ENCODE measurements at places on chromosomes 7 and 10.

DNA sequence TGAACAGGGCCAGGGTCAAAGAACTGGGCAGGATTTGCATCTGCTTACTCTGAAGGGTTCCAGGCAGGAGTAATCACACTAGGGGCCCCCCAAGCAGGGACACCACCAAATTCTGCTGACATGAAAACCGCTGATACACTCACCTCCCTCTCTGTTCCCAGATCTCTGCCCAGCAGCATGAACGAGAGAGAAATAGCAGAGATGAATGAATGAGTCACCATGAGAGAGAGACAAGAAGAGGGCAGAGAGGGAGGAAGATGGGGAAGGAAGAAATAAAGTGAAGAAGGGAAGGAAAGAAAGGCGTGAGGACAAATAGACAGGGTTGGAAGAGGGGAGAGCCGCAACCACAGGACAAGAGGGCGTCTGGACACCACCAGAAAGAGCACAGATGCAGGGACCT is 285.9 kb upstream of the NEBL start:
- DNase-seq = no peak

DNA sequence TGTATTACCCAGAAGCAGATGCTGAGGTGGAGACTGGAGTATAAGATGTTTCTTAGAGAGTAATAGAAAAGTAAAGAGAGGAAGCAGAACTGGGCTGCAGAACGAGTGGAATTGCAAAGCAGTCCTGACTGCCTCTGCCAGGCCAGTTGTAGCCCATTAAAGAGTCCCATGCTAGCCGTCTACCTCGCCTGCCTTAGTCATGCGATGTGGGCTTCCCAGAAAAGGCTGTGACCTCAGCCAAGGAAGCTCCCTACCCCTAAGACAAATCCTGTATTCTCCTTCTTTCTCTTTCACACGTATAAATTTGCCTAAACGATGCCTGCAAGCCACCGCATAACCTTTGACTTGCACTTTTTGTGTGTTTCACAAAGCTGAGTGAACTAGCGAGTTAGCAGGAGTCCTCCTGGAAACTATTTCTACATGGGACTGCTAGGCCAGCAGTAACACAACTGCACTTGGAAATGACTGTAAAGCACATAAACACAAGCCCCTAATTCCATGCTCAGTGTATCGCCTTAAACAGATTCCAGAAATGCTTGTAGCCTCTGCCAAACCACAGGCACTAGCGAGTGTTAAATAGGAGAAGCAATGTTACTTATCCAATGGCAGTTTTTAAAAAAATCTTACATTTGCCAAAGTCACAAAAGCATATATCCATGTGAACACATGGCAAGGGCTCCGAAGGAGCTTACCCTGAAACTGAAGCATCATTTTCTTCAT is 47.4 kb upstream of the GNAI1 start:
- DNase-seq = no peak

DNA sequence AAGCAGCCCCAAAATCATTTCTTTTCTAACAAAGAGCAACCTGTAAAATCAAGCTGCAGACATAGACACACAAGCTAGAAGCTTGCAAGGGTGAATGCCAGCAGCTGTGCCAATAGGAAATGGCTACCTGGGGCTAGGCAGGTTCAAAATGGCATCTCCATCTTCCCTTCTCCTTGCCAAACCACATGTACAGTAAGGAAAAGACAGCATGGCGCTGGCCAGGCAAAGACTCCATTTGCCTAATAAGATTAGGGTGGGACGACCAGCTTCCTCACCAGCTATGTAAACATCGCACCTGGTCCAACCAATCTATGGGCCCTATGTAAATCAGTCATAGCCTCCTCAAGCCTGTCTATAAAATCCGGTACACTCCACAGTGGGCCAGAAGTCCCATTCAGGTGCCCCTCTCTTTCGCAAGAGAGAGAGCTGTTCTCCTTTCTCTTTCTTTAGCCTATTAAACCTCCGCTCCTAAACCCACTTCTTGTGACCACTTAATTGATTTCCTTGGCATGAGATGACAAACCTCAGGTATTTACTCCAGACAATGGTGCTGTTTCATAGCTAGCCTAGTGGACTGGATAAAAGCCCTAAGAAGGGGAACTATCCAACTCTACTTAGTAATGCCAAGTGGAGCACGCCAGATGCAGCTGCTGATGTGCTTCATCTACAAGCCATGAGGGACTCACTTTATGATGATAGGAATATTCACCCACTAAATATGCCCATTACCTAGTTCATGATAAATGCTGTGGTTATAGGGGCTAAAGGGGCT is 44.1 kb downstream of the HTR7 start:
- no peak for DNase-seq

- DNase-seq = no peak
These were observed 944.4 kb upstream of the ZNF722 start for GRCh38 chr7:63054191-63054661.
